ENCODE measurements at places on chromosomes 1 and 21.

DNA sequence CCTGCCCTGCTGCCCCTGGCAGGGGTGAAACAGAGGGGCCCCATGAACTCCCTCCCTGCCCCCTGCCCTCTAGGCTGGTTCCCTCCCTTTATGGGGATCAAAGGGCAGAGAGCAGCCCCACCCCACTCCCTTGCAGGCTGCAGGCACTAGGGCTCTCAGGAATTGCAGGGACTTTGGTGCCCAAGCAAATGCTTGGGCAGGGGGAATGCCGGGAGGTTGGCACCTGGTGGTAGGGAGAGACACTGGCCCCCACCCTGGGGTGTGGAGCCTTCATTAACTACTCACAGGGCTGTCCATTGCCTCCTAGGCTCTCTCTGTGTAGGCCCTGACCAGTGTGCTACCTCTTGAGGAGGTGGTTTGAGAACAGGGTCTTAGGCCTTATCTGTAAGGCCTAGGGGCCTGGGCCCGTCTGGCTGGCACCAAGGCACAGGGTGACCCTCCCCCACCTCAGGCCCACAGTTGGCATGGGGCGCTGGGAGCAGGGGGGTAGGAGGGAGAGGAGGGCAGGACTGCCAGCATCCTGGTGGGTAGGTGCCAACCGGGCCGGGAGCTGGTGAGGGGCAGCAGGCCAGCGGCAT, 4.7 kb downstream of the ZBTB7B start:
- H3K27ac ChIP-seq = no peak overlapping the region
- no peak for DNase-seq
- no peaks in the 10 kb centered on the region for H3K36me3 ChIP-seq
- peaks cover 9% of the 10 kb centered on the region for H3K27me3 ChIP-seq
- no peak overlapping the region for H3K4me3 ChIP-seq

DNA sequence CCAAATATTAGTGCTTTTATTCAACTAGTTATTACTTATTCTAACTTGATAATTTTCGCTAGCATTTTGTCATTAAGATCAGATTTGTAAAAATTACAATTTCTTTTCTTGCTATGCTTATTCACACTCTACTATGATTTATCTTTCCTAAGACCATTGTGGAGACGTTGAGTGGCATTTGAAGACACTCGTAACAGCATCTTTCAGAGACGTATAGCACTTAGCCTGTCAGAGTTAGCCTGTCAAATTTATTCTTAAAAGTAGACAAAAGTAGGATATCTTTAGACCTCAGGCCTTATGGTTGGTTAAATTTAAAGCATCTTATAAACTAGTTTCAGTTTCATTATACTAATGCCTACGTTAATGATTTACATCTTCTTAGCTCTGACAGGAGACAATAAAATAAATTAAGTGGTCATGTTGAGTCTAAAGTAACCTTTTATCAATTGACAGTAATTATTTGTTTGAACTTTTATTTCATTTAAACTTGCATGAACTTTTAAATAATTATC, 1410.1 kb downstream of the MRPL39 start:
- H3K36me3 ChIP-seq = no peaks in the 10 kb centered on the region
- peaks cover under 1% of the 10 kb centered on the region for H3K27me3 ChIP-seq
- H3K4me1 ChIP-seq = no peaks in the 10 kb centered on the region
- DNase-seq = no peak
- no peak overlapping the region for H3K27ac ChIP-seq
- H3K4me3 ChIP-seq = no peak overlapping the region

GRCh38 chr1:148315071-148315811, 163.2 kb upstream of the NBPF11 start:
- peaks cover 85% of the 10 kb centered on the region for H3K27me3 ChIP-seq
- H3K4me3 ChIP-seq = no peak overlapping the region
- H3K4me1 ChIP-seq = peaks cover 19% of the 10 kb centered on the region
- no peak for DNase-seq
- no peak overlapping the region for H3K27ac ChIP-seq

GRCh38 chr1:109988349-109988914, 3.9 kb downstream of the AHCYL1 start:
- H3K4me1 ChIP-seq = peaks cover 68% of the 10 kb centered on the region
- no peak for DNase-seq
- H3K36me3 ChIP-seq = peaks cover 49% of the 10 kb centered on the region
- H3K27me3 ChIP-seq = peaks cover under 1% of the 10 kb centered on the region
- no peak overlapping the region for H3K4me3 ChIP-seq
- no peak overlapping the region for H3K27ac ChIP-seq

DNA sequence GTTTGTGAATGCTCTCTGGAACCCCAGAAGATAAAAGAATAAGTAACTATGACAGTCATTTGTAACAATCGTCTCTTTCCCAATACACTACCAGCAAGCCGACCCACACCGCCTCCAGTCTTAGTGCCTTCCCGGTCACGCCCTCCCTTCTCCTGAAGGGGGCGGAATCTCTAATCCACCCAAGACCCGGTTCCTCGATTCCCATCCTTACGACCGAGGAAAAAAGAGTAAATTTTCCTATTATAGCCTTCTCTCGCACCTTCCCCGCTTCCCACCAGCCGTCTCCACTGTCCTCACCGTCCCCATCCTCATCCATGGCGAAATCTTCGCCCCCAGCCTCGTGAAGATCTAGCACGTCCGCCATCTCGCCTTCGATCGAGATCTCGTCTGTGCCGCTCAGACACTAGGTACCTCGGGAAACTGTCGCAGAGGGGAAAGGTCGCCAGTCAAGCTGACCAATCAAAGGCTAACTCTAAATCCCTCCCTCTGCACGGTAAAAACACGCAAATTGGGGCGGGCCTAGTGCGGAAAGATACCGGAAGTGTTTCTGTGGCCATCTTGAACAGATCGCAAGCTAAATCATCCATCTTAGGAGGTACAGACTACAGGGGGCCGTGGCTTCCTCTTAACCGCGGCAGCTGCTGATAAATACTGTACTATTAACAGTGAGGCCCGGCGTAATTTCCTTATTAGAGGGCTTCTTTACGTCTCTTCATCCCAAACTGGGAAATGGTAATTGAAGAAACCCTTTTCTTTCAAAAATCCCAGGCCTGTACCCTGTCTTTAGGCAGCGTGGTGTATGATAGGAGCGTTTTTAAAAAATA, at the start of gene RBM8A:
Gene RBM8A, minus strand, starts transcription at position 422 of the 824 bp plus-strand sequence. Its CDS starts 58 bp downstream, at position 364.
- peak; percentile 87 for DNase-seq
- H3K27me3 ChIP-seq = no peaks in the 10 kb centered on the region
- H3K4me3 ChIP-seq = peak within 1 kb of the TSS; percentile 82
- H3K4me1 ChIP-seq = peaks cover 12% of the 10 kb centered on the region
- H3K27ac ChIP-seq = no peak within 1 kb of the TSS

GRCh38 chr1:43979528-43980254, 681 bp downstream of the B4GALT2 start:
- H3K4me3 ChIP-seq = peak overlapping the region; percentile 91
- no peaks in the 10 kb centered on the region for H3K27me3 ChIP-seq
- peak; percentile 56 for DNase-seq
- peaks cover 78% of the 10 kb centered on the region for H3K4me1 ChIP-seq

GRCh38 chr1:53260631-53261247, 22.4 kb upstream of the MAGOH start:
- H3K27me3 ChIP-seq = peaks cover 3% of the 10 kb centered on the region
- no peak overlapping the region for H3K27ac ChIP-seq
- H3K4me3 ChIP-seq = no peak overlapping the region
- H3K36me3 ChIP-seq = peaks cover 29% of the 10 kb centered on the region
- DNase-seq = no peak

GRCh38 chr1:26932531-26932930, 11.0 kb downstream of the NUDC start:
- H3K4me1 ChIP-seq = no peaks in the 10 kb centered on the region
- H3K4me3 ChIP-seq = no peak overlapping the region
- no peak for DNase-seq
- peaks cover 70% of the 10 kb centered on the region for H3K36me3 ChIP-seq
- H3K27ac ChIP-seq = no peak overlapping the region

DNA sequence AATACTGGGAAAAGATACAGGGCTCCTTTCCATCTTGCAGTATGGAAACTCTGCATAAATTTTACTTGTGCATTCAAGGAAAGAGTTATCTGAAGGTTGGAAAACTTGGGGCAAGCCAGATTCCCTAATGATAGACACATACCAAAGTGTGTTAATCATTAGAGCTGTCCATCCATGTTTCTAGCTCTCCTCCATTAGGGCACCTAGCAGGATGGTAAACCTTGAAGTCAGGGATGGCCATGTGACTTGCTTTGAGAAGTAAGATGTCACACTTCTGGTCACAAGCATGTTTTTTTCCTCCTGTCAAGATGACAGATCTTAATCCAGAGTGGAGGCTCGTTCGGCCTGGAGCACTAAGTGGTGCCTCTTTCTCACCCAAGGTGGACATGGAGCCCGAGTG, 241.9 kb upstream of the RUNX1 start:
- no peak for DNase-seq
- H3K27ac ChIP-seq = no peak overlapping the region
- H3K36me3 ChIP-seq = no peaks in the 10 kb centered on the region
- no peaks in the 10 kb centered on the region for H3K27me3 ChIP-seq
- H3K4me1 ChIP-seq = peaks cover 13% of the 10 kb centered on the region
